GM23248 (cell line): ENCODE measurements at places on chromosomes 5 and 9. TPM values are rescaled to one million over a fixed set of nuclear protein-coding genes. Genes with fewer than 3 reads are reported as not detected.

The NEUROG1 gene
- not detected in 2 replicates for total RNA-seq

DNA sequence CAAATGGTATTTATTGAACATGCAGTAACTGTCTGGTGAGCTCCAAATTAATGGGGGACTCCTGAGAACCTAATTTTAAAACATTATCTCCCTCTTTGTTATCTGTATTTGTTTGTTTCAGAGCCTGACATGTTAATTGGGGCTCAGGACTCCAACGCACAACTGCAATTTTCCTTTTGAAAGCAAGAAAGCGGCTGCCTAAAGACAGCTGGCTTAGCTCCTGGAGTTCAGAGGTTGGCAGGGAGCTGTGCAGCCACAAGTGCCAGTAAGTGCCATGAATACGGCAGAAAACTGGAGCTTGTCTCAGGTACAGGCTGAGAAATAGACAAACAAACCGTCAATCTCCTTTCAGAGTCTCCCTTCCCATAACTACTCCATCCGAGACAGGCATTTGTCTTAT is 80.9 kb downstream of the PPP2R2B start:
- no peak for DNase-seq

DNA sequence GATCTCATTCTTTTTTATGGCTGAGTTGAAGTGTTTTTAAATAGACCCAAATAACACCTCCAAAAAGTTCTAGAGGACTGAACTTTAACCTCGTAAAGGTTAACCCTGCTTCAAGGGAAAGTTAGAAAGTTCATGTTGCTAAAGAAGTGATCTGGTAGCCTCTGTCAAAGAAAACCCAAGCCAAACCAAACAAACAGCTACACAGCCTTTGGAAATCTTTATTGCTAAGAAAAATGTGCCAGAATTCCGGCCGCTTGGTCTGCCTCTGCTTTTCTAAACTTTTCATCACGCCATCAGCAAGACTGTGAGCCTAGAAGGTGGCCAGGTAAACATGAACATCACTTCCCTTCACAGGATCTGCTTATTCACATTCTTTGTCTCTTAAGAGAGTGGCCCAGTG is 17.9 kb downstream of the FUBP3 start:
- no peak for DNase-seq

The ZNF658 gene
- 3.7 and 4.8 TPM in 2 replicates for total RNA-seq

DNA sequence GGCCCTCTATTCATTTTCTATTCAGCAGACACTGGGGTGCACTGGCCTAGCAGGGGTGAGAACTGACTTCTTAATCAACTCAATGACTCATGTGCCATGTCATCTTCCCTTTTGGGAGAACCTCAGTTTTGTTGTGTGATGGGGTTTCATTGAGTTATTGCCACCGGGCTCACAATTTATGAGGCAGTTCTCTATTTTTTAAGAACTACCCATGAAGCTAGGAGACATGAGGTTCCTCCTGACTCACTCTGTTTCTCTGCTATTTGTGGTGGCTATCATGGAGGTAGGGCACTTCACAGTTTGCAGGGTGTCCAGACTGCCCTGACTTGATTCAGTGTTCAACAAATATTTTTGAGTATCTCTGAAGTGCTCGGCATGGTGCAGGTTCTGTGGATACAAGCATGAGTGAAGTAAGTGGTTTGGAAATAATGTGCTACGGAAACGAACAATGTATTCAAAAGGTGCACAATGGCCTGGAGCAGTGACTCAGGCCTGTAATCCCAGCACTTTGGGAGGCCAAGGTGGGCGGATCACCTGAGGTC is 39.3 kb downstream of the SPARC start:
- no peak for DNase-seq

The CCNI2 gene
- not detected in 2 replicates for total RNA-seq

The NUTM2F gene
- not detected in 2 replicates for total RNA-seq

The SPINK6 gene
- total RNA-seq = not detected in 2 replicates

DNA sequence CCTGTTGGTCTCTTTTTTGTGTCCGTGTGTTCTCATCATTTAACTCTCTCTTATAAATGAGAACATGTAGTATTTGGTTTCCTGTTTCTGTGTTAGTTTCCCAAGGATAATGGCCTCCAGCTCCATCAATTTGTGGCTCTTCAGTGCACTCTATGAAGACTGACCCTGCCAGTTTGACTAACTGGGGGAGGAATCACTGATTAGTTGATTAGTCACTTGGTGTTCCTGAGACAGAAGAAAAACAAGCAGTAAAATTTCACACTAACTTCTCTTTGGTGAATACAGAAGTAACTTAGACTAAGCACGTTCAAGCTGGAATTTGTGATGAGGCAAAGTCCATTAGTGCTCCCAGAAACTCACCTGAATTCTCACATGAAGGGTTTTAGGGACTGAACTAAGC is 495.8 kb upstream of the RORB start:
- DNase-seq = no peak

GRCh38 chr5:36373527-36374086 is 71.9 kb upstream of the RANBP3L start:
- DNase-seq = peak; percentile 91

- DNase-seq = no peak
Measured at GRCh38 chr5:132313961-132314432, 19.8 kb downstream of the SLC22A4 start.

GRCh38 chr5:122690266-122690665 is 84.6 kb upstream of the SNX2 start:
- no peak for DNase-seq

DNA sequence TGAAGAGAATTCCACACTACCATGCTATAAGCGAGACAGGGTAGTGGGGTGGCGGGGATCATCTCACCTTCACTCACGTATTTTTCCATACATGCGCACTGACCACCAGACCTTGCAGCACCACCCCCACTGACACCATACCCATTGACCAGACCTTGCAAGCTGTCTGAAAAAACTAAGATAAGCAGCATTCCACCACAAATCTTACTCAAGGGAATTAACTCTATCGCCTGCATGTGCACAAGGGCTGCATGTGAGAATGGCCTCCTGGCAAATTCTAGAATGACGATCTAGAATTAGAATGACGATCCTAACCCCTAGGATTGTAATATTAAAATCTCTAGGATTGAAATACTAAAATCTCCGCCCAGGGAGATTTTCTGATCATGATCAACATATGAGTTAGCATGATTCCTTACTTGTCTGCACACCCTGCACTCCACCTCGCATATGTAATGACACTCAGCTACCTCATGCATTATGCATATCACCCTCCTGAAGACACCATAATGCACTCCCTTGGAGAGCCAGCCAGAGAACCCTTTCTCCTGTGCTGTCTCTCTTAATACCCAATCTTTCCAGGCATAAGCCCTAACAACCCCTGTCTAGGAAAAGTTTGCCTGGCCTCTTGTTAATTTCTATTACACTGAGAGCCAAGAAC is 11.7 kb downstream of the SOX30 start:
- DNase-seq = no peak

The SLC1A1 gene
- total RNA-seq = 45.4 and 47.6 TPM in 2 replicates

DNA sequence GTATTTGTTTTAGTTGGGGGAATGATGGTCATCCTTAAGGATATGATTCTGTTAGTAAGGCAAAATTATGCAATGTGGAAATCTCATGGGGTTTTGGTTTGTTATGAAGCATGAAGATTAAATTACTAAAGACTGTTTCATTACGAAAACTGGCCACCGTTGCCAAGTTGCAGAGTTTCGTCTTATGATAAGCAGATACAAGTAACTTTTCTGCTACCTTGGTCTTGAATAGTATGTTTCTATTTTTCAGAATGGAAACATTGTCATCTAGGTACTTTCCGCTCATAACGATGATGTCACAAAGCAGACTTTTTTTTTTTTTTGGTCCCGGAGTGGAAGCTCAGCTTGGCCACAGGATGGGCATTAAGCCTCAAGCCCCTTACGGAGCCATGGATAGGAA is 4.2 kb downstream of the CCNI2 start:
- peak; percentile 84 for DNase-seq

DNA sequence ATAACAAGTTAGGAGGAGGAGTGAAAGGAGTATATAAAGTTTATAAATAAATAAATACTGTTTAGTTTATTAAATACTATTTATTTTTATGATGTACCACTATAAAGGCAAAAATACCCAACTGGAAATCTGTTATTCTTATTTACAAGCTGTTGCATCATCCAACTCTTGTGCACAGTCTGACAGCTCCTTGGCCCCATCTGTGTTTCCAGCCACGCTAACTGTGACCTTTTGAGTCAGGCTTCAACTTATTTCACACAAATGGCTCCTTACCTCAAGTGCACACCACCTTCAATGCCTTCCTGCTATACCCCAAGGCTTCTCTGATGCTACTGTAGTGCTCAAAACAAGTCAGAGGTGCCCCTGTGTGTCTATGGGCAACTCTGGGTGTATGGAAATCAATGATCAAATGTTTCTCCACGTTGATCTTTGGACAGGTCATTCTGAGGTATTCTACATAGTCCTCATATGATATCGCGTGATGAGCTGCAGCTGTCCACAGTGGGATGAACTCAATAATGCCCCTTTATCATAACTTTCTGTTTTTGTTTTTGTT is 303.2 kb upstream of the GRAMD2B start:
- DNase-seq = peak; percentile 20

The TAF11L5 gene
- not detected in 2 replicates for total RNA-seq

DNA sequence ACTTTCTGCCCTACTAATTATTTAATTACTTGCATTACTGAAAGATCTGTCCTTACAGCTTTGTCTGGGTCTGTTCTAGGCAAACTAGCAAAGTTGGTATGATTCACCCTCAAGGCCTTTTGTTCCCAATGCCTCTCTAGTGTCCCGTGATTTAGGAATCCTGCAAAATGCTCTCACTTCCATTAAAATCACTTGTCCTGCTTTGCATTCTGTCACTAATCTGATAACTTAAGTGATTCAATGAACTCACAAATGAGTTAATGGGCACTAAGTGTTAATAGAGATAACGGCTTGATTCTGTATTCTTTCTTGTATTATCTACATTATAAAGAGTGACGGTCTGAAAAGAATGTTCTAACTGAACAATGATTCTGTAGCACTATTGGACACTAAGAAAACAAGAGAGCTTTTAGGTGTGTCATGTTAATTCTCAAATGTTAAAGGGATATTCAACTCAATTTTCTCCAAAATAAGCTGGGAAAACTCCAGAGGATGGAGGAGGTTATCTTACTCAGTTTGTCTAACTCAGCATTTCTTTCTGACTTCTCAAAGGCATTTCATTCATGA is 697.3 kb downstream of the CETN3 start:
- DNase-seq = no peak

GRCh38 chr9:69574057-69574456 is 98.1 kb downstream of the APBA1 start:
- DNase-seq = no peak
